ENCODE measurements at places on chromosomes 5 and 9.
A peak's percentile ranks its signal among the peaks of the same experiment; 100 is the strongest.

DNA sequence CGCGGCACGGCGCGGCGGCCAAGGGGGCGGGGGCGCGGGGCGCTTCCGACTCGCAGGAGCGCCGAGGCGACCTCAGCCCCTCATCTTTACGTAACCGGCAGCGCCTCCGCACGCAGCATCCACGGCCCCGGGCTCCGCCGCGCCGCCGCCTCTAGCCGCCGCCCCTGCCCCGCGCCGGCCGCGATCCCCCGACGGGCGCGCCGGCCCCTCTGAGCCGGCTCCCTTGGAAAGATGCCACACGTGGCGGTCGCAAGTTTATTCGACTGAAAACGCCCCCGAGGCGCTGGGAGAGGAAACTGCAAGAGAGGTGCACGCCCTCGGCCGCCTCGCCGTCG, 1.0 kb downstream of the KLF9 start:
- no peak for DNase-seq

- DNase-seq = no peak
These were observed 272.2 kb downstream of the FSTL4 start for GRCh38 chr5:133340002-133340755.

- DNase-seq = no peak
These were observed 385.6 kb downstream of the MLLT3 start for GRCh38 chr9:20236676-20237075.

DNA sequence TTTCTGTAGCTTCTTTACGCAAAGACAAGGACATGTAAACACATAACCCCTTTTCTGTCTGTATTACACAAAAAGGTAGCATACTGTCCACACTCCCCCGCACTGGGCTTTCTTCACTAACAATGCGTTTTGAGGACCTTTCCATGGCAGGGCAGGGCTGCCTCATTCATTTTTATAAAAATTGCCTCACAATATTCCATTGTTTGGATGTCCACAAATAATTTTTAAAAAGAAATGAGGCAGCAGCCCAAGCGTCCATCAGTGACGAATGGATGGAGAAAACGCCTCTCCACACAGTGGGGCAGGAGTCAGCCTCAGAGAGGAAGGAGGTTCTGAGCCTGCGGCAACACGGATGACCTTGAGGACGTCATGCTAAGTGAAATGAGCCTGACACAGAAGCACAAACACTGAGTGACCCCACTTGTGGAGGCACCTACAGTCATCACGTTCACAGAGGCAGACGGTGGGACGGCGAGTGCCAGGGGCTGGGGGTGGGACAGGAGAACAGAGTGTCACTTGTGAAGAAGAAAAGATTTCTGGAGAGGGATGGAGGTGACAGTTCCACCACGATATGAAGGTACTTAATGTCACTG, 67.8 kb downstream of the RASGEF1C start:
- peak; percentile 2 for DNase-seq

- DNase-seq = peak; percentile 15
These were observed 1016.8 kb upstream of the DMAC1 start for GRCh38 chr9:8816361-8816760.

DNA sequence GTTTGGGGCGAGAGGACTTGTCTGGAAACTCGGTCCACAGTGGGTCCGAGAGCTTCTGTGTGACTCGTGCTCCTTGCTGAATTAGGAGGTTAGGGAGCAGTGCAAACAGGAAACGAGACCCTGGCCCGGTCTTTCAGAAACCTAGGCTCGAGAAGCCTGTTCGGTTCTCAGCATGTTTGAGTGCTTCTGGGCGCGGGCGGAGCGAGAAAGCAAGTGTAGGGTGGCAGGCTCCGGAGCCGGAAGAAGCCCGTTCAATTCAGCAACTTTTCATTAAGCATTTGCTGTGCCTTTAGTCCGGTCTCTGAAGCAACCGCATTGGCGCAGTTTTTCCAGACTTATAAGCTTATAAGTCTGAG, 547 bp downstream of the CLTA start:
- peak; percentile 36 for DNase-seq

DNA sequence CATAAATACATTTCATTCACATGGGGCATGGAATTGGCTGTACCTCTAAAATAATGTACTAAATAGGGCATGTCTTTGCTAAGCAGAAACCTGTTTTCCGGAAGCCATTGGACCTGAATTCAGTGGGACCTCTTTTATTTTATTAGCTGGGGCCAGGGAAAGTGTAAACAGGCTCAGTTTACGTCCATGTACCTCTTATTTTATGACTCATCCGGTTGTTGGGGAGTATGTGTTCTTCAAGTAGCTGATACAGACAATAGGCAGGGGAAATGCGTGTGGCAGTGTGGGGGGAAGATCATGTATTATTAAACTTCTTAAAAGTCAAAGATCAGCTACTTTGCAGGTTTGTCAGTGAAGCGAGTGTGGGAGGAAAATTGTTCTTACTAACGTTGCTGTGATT, 1.4 kb upstream of the GDNF start:
- no peak for DNase-seq

DNA sequence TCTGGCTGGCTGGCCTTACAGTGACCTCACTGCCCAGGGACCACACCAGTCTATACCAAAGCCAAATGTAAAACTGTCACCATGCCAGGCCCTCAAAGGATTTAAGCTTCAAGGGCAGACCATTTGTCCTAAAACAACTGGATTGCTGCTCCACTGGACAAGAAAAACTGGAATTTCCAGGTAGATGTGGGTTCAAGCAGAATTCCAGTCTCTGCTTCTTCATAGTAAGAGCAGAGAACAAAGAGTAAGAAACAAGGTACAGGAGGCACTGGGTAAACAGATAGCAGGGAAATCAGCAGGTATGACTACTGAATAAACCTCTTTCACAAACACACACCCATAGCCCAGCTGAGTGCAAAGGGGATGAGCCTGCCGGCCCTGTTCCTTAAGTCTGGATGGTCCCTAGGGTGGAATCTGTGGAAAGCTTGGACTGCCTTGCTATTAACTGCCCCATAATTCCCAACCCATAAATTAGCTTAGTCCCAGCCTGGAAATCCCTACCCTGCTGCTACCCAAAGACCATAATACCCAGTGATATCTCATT, 5.5 kb downstream of the B4GALT1 start:
- DNase-seq = no peak

GRCh38 chr9:132367613-132368313, 13.0 kb upstream of the SETX start:
- DNase-seq = no peak

DNA sequence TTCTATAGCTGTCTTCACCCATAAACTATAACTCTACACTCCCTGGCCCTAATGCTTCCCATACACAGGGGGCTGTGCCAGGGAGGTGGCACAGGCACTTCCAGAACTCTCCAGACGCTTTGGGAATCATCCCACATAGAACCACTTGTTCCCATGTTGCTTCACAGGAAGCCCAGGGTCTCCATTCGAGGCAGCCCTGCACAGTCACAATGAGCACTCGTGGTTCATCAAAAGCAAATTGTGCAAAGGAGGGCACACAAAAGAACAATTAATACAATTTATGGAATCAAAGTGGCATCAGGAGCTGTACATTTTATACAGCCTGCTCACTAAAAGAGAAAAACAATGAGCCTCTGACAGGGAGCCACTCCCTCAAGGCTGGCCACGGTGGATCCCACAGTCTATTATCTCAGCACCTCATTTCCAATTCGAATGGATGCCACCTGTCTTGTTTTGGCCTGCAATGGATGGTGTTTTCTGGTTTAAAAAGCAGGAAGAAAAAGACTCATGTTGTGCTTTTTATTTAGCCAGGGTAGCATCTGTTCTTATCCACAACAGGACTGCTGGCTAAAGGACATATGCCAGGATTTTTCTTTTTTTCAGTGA, 354.8 kb downstream of the ENC1 start:
- DNase-seq = no peak

DNA sequence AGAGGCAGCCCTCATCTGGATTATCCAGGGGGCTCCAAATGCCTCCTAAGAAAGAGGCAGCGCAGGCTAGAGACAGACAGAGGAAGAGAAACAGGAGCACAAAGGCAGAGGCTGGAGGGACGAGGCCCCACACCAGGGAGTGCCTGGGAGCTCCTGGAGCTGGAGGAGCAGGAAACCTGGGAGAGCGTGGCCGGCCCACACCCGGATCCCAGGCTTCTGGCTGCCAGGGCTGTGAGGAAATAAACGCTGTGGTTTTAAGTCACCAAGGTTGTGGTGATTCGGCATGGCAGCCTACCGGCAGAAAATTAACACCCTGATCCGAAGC, 165.5 kb downstream of the OLFM1 start:
- DNase-seq = no peak

DNA sequence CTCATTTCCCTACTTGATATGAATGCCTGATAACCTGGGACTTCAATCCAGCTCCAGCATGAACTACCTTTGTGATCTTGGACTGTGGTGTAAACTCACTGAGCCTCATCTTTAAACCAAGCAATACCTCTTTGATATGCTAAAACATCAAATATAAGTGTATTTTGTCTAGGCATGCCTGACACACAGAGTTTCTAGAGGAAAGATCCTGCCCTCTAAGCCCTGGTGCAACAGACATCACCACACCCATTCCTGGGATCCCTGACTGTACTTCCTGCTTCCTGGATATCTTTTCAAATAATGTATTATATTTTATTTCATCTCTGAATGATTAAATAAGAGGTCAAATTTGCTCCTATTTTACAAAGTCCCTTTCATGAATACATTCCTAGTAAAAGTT, 55.8 kb downstream of the ANXA2R start:
- DNase-seq = no peak

- DNase-seq = no peak
These were observed 34.9 kb upstream of the FBN2 start for GRCh38 chr5:128572930-128573319.

DNA sequence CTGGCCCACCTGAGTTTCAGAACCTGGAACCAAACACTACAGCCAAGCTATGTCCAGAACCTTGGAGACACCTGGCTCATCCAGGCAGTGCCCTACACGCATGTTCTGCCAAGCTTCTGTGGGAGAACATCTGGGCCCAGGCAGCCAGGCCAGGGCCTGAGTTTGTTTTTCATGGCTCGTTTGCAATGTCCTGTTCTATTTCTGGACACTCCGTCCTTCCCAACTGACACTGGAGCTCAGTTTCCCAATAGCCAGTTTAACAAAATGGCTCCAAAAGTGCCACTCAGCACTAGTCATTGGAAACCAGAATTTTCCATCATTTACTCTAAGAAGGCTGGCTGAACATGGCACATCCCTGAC, 38.6 kb downstream of the SH3RF2 start:
- DNase-seq = no peak

GRCh38 chr5:71663191-71663969, 55.7 kb upstream of the CARTPT start:
- DNase-seq = no peak

DNA sequence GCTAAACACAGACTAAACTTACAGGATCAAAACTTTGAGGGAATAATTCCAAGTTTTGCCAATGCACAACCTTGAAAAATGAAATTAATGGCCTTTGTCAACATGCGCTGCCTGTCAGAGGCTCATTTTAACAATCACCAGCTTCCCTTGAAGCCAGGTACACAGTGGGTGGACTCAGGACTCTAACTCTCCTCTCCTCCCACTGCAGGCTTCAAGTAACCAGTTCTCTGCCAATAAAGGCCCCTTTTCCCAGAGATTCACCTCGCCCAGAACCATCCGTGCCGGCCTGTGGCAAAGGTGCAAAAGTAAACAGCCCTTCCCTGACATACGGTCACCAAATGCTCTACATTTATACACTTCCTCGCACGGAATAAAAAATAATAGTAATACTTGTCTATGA, 18.4 kb upstream of the FBP2 start:
- no peak for DNase-seq

- DNase-seq = peak; percentile 83
These were observed 140.3 kb downstream of the TSSK1B start for GRCh38 chr5:113294311-113295110.

GRCh38 chr5:68778484-68778883, 315.3 kb upstream of the SLC30A5 start:
- no peak for DNase-seq

All from endothelial cell (in vitro differentiated cells).